NCI-H187 treated with DMSO at 0.1 percent for 48 hours (cell line): ENCODE measurements at places on chromosomes 3 and 15.

- no peak for DNase-seq
These were observed 5.7 kb upstream of the MAPK6 start for GRCh38 chr15:52013151-52013791.

DNA sequence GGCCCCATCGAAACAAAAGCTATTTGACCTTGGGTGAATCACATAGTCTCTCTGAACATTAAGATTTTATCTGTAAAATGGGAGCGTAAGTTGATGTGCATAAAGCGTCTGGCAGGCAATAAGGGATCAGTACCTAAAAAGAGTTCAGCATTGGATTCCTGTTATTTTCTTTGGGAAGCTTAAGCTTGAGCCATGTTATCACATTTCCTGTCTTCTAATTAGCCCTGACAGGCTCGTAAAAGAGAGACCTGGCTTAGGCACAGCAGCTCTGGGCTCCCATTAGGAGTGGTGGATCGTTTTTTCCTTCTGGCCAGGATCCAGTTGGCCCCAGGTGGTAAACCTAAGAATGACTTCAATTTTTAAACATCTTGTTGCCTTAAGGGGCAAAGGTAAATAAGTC is 26.0 kb upstream of the CA12 start:
- DNase-seq, result no peak

GRCh38 chr3:41711651-41712050 is 250.3 kb downstream of the ULK4 start:
- DNase-seq, result no peak

GRCh38 chr3:190575437-190576185 is 61.7 kb downstream of the IL1RAP start:
- no peak for DNase-seq

DNA sequence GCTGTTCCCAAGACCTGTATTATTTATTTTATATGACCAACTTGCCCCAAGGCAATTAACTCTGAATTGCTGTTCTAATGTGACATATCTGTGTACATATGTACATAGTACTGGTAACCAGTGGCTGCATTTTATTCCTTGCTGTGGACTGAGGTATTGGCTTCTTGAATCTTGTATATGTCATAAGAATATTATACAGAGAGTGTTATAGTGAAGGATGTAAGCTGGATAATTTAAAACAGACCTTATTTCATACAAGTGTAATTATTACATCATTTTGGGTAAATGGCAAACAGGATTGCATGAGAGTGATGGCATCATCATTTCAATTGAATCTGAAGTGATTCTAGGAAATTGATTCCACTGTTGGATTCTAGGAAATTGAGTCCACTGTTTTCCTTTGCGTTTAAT is 32.9 kb downstream of the B3GALNT1 start:
- no peak for DNase-seq

GRCh38 chr15:75369897-75370581 is 1.6 kb upstream of the MAN2C1 start:
- DNase-seq, result no peak

GRCh38 chr15:41585127-41586047 is 26.4 kb downstream of the TYRO3 start:
- DNase-seq, result no peak

DNA sequence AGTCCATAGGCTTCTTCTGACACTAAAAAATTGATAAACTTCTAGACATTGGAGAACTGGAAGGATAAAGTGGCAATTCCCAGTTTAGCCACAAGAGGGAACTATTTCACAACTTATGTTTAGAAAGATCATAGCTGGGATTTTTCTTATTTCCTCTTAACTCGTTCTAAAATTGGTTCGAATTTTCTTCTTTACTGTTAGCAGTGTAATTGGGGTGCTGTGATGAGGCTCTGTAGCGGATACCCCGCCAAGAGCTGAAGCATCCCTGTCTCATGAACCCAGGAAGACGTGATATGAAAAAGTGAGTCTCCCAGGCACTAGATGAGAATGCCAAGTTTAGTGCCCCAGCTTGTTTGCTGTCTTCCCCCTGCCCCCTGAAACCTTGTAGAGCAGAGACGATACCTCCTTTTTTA is 85.1 kb downstream of the PDCD6IP start:
- no peak for DNase-seq

- no peak for DNase-seq
These were observed 27.2 kb upstream of the DAZL start for GRCh38 chr3:16632395-16632794.

- no peak for DNase-seq
These were observed 41.0 kb downstream of the FLNB start for GRCh38 chr3:58049143-58049785.

- no peak for DNase-seq
These were observed 62.7 kb downstream of the TIGIT start for GRCh38 chr3:114356525-114356924.

DNA sequence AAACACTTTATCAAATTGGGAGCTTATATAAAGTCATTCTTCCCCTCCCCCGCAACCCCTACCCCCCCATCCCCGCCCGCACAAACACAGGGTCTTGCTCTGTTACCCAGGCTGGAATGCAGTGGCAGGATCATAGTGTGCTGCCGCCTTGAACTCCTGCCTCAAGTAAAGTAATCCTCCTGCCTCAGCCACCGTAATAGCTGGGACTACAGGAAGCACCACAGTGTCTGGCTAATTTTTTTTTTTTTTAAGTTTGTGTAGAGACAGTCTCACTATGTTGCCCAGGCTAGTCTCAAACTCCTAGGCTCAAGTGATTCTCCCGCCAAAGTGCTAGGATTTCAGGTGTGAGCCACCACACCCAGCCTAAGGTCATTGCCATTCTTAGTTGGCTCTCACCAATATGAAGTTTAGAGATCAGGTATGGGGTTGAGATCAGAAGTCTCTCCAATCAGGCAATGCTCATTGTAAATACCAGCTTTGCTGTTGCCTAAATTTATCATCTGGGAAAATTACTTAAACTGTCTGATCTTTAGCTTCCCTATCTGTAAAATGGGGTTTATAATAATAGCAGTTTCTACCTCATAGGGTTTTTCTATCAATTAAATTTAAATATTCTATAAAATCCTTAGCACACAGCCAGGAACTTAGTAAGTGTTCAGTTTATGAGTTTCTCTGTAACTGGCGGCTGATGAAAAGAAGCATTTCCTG is 60.3 kb downstream of the TGFBR2 start:
- DNase-seq, result no peak

GRCh38 chr3:173531602-173532001 is 134.1 kb downstream of the NLGN1 start:
- DNase-seq, result no peak

DNA sequence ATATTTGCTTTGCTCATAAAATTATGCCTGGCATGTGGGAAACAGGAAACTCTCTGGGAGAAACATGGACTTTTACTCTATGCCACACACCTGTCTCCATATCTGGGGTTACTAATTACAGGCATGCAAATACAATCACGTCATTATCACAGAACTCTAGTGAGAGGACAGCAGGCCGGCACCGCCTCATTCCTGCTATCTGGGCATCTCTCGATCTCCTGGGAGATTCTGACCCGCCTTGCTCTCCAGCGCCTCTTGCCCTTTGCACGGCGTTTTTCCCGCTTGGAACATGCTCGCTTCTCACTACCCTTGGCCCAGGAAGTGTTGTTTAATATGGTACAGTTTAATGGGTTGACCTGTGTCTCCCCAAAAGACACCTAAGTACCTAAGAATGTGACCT is 45.4 kb upstream of the PARL start:
- DNase-seq, result no peak

DNA sequence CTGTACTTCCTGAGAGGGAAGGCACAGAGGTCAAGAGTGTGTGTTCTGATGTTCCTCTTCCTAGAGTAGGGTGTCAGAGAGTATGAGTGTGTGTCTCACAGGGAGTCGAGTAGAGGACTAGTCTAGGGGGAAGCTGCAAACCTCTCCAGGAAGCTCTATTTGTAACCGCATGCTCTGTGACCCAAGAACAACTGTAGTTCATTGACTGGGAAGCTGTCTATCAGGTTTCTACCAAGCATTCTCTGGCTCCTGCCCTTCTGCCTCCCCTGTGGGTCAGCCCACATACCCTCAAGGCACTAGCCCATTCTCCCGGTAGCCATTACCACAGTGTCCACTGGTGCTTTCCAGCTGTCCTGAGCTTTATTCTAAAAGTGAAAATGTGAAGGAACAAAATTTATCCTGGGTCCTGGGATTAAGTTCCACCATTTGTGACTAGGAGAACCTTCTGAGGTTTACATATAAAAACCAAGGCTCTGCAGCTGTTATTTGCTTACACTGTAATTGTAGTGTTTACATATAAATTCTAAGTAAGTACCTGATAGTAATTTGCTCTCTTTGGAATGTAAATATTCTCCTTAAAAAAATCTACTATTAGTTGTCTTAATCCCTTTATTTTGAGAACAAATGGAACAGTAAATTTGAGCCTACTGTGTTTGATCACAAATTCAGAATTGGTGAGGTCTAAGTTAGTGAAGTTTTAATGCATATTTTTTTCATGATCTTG is 40.7 kb downstream of the MYRIP start:
- DNase-seq, result no peak

DNA sequence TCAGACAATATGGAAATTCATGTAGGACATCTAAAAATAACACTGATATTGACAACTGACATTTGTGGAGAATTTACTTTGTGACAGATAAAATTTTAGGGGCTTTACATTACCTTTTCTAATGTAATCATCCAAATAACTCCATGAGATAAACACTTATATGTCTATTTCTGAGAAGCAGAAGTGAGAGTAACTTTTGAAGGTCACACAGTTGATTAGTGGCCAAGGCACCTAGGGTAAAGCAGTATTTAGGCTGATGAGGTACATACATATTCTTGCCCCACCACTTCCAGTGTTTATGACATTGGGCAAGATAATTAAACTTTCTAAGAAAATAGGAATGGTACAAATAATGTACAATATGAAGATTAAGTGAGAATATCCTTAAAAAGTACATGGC is 248.4 kb downstream of the CPNE4 start:
- no peak for DNase-seq

- DNase-seq, result no peak
These were observed 46.2 kb downstream of the RGMA start for GRCh38 chr15:93042691-93043378.

DNA sequence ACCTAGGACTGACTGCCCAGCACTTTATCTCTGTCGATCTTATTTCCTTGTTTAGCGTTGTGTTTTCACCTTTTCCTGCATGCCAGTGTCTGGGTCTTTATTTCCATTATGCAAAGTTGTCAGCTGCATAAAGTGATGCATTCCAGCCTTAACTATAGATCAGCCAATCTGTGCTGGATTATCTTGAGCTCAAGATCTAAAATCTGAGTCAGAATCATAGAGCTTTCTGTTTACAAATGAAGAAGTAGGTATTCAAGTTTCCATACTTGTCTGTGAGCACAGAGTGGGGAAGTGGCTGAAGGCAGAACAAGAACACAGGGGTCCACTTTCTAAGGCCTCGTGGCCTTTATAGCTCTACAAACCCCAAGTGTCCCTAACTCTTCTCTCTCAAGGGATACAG is 82.4 kb upstream of the PLCL2 start:
- DNase-seq, result no peak

DNA sequence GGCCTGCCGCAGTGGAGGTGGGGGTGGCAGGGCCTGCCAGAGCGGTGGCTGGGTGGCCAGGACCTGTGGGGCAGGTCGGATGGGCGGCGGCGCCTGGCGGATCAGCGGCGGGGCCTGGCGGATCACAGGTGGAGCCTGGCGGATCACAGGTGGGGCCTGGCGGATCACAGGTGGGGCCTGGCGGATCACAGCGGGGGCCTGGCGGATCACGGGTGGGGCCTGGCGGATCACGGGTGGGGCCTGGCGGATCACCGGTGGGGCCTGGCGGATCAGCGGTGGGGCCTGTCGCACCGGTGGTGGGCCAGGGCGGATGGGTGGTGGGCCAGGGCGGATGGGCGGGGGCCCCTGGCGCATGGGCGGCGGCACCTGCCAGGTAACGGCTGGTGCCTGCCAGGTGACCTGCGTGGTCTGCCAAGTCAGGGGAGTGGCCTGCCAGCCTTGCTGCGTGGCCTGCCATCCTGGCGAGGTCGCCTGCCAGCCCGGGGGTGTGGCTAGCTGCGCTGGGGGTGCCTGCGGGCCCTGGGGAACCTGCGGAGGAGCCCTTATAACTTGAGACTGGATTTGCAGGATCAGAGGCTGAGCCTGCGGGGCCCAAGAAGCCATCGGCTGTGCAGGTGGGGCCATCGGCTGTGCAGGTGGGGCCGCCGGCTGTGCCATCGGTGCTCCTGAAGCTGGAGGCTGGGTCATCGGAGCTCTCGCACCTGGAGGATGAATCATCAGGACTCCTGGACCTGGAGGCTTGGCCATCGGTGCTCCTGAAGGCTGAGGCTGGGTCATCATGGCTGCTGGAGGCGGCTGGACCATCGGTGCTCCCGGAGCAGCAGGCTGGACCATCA is 1.3 kb downstream of the MAGEL2 start:
- no peak for DNase-seq

DNA sequence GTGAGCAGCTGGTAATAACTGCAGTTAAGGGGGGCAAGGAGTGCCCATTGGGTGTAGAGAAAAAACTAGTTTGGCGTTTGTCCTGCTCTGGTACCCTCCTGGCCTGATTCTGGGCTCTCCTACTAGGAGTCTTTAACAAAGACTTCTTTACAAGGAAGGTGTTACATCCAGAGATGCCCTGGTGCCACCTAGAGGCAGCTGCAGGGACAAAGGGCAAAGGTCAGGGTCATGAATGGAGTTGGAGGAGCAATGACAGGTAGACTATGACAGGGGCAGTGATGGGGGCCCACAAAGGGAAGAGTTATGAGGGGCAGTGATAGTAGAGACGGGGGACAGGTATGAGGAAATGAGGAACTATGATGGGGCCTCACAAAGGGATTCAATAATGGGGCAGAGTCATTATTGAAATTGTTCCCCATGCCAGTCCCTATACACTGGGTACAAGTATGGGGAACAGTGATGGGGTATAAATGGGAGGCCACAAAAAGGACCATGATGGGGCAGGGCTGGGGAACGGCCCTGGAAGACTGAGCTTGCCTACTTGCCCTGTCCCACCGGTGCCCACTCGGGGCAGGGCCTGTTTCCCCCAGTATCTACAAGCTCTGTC is 7.9 kb downstream of the CCDC71 start:
- DNase-seq, result no peak

- DNase-seq, result no peak
These were observed 184.9 kb downstream of the MCTP2 start for GRCh38 chr15:94416267-94416666.

DNA sequence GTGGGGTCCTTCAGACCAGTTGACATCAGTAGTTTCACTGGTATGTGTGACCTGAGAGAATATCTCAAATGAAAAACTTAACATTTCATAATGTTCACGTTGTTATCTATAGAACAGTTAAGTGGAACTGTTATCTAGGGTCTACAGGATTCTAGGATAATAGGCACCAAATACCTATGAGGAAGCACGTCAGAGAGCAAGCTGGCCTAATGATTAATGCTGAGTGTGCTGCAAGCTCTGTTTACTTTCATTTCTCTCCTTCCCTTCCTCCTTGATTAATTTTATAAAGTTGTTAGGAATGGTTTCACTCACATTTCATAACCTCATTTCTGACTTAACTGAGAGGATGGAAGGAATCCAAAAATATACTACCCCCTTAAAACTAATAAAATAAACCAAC is 362.5 kb upstream of the ZNF717 start:
- DNase-seq, result no peak

- no peak for DNase-seq
These were observed 154.3 kb upstream of the RORA start for GRCh38 chr15:61383421-61383820.

GRCh38 chr3:172355836-172356235 is 92.4 kb downstream of the GHSR start:
- DNase-seq, result no peak

- DNase-seq, result no peak
These were observed 40.9 kb downstream of the IRAK2 start for GRCh38 chr3:10205451-10206165.

- no peak for DNase-seq
These were observed 156.6 kb upstream of the TNIK start for GRCh38 chr3:171616798-171617197.

- no peak for DNase-seq
These were observed 47.7 kb downstream of the PXYLP1 start for GRCh38 chr3:141279077-141279967.
